Lung (tissue), 17 donors: ENCODE measurements at places on chromosomes 5 and 9. TPM values are rescaled to one million over a fixed set of nuclear protein-coding genes. Genes with fewer than 3 reads are reported as not detected.

The INSL4 gene
- total RNA-seq, result not detected

The HAPLN1 gene
- 0.03 TPM for total RNA-seq

The STPG3 gene
- not detected for total RNA-seq

The ARID3C gene
- not detected for total RNA-seq

DNA sequence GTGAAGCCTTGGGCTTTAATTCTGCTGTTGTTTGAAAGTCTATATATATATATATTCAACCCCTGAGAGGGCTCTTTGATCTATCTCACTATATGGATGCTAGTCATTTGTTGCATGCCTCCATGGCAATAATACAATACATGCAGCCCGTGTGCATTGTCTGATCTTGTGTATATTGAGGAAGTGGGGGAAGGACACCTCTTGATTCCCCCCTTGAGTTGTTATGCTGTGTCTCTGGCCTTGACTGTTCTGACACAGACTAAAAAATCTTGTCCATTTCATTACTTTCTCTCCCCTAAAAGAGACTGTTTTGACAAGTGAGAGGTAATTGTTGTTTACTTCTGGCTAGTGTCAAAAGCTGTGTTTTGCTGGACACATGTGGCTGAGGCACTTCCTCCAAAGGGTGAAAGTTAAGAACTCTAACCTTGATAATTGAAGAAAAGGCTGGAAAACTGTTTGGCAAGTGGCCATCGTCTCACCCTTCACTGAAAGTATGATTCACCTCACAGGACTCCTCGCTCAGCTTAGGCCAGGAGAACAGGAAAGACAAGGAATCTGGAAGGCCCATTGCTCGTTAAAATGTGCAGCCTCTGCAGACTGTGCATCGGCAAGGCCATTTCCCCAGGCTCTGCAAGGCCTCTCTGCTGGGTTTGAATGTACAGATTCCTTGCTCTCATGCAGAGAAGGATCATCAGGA, 304.0 kb downstream of the PRELID2 start:
- no peak overlapping the region for H3K27ac ChIP-seq
- no peak for DNase-seq
- H3K4me3 ChIP-seq, result no peak overlapping the region
- no peaks in the 10 kb centered on the region for H3K36me3 ChIP-seq
- H3K4me1 ChIP-seq, result no peaks in the 10 kb centered on the region
- H3K27me3 ChIP-seq, result no peaks in the 10 kb centered on the region

GRCh38 chr9:11275158-11275695, 662.4 kb upstream of the PTPRD start:
- no peak for DNase-seq
- H3K4me3 ChIP-seq, result no peak overlapping the region
- no peaks in the 10 kb centered on the region for H3K4me1 ChIP-seq
- H3K36me3 ChIP-seq, result no peaks in the 10 kb centered on the region
- H3K27ac ChIP-seq, result no peak overlapping the region

DNA sequence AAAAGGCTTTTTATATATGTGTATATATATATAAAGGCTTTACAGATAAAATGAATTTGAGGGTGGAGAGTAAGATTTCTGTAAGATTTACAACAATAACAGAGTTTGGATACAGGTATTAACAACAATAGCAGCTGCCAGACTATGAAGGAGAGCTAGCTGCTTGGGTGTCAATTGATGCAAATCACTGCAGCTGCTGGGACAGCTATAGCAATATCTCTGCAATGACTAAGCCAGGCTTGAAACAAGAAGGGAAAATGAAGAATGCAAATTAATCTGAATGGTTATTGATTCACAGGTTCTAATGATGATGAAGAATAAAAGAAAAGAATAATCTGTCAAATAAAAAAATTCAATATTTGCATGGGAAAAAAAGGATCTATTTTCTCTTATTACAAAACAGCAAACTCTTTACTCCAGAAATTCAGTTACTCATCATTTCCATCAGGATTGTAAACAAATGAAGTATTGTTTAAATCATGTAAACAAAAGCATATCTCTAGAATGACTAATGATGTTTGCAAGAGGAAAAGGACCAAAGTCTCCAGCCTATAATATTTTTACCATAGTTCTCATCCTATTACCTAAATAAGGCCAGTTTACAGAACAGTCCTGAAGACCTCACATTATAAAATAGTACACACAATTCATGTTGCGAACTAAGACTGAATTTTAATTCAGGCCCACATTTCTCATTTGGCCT, 219.0 kb downstream of the HTR1A start:
- H3K27ac ChIP-seq, result no peak overlapping the region
- no peak overlapping the region for H3K4me3 ChIP-seq
- no peaks in the 10 kb centered on the region for H3K4me1 ChIP-seq
- H3K27me3 ChIP-seq, result no peaks in the 10 kb centered on the region
- H3K36me3 ChIP-seq, result no peaks in the 10 kb centered on the region

DNA sequence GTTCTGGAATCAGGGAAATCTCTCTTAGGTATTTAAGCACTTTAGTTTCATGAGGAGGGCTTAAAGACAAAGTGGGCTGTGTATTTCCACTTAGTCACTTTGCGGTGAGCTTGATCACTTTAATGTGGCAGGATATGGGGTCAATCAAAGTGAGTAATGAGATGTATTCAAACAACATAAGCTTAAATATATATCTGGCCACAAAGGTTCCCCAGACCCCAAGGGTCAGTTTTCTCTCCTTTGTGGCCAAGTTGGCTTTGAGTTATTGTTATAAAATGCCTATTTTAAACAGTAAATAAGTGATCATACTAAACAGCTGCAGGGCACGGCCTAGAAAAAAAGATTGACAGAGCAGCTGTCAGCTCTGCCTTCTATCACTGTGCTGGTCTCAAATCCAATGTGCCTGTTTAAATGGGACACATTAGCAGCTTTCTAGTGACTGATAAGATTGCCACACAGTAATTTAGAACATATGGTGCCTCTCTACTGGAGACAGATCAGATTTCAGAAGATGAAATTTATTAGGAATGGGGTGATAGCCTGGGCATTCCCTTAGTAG, 363.9 kb downstream of the AGTPBP1 start:
- H3K27ac ChIP-seq, result no peak overlapping the region
- DNase-seq, result peak; percentile 82
- H3K36me3 ChIP-seq, result no peaks in the 10 kb centered on the region

DNA sequence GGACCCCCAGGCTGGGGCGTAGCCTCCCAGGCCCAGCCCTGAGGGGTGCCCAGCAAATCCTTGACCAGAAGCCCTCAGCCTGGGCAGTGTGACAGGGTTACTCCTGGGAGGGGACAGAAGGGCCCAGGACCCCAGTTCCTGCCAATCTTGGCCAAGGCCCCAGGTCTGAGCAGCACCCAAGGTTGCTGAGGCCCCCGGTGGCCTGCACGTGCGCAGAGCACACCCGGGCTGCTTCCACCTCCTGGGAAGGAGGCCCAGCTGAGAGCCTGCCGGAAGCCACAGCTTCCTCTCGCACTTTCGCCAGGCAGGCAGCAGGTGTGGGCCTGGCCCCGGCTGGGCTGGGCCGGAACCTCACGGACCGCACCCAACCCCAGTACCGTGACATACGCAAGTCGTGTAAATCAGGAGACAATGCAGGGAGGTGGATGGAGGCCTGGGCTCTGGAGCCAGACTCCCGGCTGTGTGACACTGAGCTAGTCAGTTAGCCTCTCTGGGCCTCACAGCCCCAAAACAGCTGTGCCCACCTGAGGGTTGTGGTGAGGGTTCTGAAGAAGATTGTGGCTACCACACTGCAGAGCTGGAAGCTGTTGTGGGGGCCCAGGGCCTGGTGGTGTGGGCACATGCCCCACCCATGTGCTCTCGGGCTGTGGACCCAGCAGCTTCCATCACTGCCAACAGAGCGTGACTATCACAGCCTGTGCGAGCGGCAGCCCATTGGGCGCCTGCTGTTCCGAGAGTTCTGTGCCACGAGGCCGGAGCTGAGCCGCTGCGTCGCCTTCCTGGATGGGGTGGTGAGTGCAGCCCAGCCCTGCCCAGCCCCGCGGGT, 5.1 kb downstream of the GRK6 start:
- H3K27ac ChIP-seq, result no peak overlapping the region
- no peaks in the 10 kb centered on the region for H3K27me3 ChIP-seq
- no peak for DNase-seq
- peaks cover 60% of the 10 kb centered on the region for H3K36me3 ChIP-seq

DNA sequence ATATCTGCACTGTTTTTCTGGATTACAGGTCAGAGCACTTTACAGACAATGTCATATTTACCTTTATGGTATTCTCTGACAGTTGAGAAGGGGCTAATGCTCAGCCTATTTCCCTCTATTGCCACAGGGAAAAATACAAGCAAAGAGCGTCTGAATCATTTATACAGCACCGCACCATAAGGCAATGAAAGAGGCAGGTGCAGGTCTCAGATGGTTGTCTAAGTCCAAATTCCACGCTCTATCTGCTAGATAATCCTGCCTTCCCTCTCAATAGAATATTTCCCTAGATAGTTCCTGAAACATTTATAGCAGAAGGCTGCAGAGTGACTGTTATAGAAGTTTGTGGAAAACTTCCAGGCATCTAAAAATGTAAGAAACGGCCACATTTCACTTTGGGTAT, 446.1 kb upstream of the CDH6 start:
- no peaks in the 10 kb centered on the region for H3K36me3 ChIP-seq
- no peaks in the 10 kb centered on the region for H3K27me3 ChIP-seq
- H3K4me1 ChIP-seq, result no peaks in the 10 kb centered on the region
- no peak for DNase-seq

DNA sequence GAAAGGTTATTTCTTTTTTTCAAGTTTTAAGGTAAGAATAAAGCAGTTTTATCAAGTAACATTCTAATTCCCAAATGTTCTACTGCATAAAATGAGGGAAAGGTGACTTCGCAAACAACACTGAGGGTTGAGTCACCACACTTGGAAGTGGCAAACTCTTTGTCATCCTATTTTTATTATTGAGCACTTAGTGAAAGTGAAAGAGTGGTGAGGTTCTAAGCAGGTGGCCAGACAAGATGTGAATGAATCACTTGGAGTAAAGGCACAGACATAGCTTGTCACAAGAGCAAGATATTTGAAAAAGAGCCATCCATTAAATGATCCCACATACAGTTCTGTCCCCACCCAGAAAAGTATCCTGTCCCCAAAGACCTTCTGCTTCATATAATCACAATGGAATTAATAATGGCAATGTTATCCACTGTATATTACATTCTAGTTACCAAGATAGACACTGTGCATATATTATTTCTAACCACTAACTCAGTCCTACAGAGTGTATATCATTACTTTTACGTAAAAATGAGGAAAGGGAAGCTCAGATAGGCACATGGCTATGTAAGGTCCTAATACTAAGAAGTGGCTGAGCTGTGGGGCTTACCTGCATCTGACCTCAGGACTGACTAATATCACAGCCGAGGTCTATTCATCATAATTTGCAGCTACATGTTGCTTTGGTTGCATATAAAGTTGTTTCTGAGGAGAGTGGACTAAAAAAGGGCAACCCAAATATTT, 730.4 kb upstream of the MEF2C start:
- H3K27ac ChIP-seq, result no peak overlapping the region
- H3K27me3 ChIP-seq, result no peaks in the 10 kb centered on the region

DNA sequence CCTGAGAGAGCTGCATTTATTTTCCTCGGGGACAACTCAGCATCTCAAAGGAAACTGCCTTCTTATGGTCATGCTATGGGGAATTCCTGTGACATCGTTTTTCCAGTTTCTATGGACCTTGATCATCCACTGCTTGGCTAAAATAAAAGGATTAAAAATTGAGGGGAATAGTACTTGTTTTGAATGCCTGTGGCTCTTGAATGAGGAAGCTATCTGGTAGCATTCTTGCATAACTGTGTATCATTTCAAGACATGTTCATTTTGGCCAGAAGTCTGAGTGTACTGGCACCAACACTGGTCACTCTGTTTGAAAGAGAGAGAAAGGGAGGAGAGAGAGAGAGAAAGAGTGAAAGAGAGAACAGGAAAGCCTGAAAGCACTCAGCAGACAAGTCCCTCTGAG, 116.7 kb downstream of the DOCK2 start:
- H3K27me3 ChIP-seq, result no peaks in the 10 kb centered on the region
- DNase-seq, result peak; percentile 24
- no peak overlapping the region for H3K4me3 ChIP-seq
- no peak overlapping the region for H3K27ac ChIP-seq

DNA sequence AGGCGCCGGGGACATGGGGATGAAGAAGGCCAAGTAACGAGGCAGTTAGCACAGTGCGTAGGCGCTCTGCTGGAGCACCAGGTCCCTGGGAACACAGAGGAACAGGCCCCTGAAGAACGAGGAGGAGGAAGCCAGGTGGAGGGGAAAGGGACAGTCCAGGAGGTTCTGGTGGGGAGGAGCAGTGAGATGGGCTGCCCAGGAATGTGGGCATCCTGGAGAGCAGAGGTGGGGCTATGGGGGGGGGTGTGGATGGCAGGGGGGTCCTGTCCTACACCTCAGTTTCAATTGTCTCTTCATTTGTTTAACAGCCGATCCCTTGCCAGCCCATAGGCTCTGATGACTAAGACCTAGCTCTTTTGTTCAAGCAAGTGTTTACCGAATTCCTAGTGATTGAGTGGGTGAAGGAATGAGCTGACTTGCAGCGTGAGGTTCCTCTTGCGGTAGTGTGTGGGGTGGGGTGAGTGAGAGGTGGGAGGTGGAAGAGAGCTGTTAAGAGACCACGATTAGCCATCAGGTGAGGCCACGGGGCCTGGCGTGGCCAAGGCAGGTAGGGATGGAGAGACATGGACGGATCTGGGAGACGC, 8.4 kb upstream of the PHYHD1 start:
- no peaks in the 10 kb centered on the region for H3K27me3 ChIP-seq
- peaks cover 69% of the 10 kb centered on the region for H3K4me1 ChIP-seq
- H3K4me3 ChIP-seq, result no peak overlapping the region
- peaks cover 26% of the 10 kb centered on the region for H3K36me3 ChIP-seq
- peak; percentile 83 for DNase-seq
- H3K27ac ChIP-seq, result peak overlapping the region; percentile 94

GRCh38 chr9:69760278-69760610, 433 bp upstream of the PTAR1 start:
- peak overlapping the region; percentile 2 for H3K4me3 ChIP-seq
- DNase-seq, result no peak
- H3K4me1 ChIP-seq, result peaks cover 16% of the 10 kb centered on the region
- H3K36me3 ChIP-seq, result no peaks in the 10 kb centered on the region
- peak overlapping the region; percentile 89 for H3K27ac ChIP-seq
- no peaks in the 10 kb centered on the region for H3K27me3 ChIP-seq

GRCh38 chr5:101067429-101067828, 164.3 kb upstream of the ST8SIA4 start:
- H3K4me3 ChIP-seq, result no peak overlapping the region
- H3K36me3 ChIP-seq, result no peaks in the 10 kb centered on the region
- no peaks in the 10 kb centered on the region for H3K4me1 ChIP-seq
- peak; percentile 8 for DNase-seq
- H3K27me3 ChIP-seq, result no peaks in the 10 kb centered on the region

GRCh38 chr5:171023508-171023907, 161.7 kb downstream of the RANBP17 start:
- no peak for DNase-seq
- H3K27me3 ChIP-seq, result no peaks in the 10 kb centered on the region
- H3K4me1 ChIP-seq, result no peaks in the 10 kb centered on the region
- H3K36me3 ChIP-seq, result no peaks in the 10 kb centered on the region

DNA sequence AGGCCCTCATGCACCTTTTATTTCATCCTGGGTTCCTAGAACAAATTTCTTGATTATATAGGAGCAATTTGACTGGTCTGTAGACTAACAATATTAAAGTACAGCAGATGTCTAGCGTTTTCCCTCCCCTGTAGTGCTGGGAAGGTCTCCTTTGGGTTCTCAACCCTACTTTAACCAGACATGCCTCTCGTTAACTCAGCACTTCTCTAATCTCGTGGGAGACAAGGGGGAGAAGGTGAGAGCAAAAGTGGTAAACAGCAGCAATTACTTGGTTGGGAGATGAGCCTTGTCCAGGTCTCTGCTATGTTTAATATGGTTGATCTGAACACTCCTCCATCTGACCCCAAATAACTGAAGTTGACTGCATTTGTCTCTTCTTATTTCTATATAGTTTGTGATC, 22.0 kb downstream of the CETN3 start:
- no peak overlapping the region for H3K4me3 ChIP-seq
- H3K27ac ChIP-seq, result no peak overlapping the region
- H3K27me3 ChIP-seq, result peaks cover 3% of the 10 kb centered on the region
- DNase-seq, result no peak
- H3K4me1 ChIP-seq, result peaks cover 4% of the 10 kb centered on the region
